Fibroblast of skin of back (primary cell): ENCODE measurements at places on chromosomes 4 and X.

DNA sequence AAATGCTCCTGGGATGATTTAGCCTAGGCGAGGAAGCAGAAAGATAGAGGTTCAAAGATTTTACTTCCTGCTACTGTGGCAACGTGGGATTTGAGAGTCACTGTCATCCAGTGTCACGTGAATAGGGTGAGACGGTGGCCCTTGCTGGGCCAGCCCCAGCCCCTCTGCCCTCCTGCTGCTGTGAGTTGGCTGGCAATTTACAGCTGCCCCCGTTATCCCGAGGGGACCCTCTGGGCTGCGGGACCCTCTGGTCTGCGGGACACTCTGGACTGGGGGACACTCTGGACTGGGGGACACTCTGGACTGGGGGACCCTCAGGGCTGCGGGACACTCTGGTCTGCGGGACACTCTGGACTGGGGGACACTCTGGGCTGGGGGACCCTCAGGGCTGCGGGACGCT, 765.4 kb downstream of the TRIML1 start:
- DNase-seq = no peak

DNA sequence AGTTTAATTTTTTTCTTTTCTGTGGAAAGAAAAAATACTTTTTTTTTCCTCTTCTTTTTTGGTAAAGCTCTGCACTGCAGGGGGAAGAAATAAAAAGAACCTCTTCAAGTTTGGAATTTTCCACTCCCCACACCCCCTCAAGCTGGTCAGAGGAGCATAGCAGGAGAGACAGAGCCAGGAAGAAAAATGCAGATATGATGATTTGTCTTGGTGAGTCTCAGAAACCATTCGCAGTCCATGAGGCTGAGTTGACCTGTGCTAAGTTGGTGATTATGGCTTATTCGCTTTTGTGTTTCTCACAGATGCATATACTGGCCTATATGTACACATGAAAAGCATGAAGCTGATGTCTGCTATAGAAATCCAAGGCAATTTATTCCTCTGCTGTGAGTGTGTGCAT, 205.9 kb downstream of the LDB2 start:
- DNase-seq = peak; percentile 40

- no peak for DNase-seq
Observed at GRCh38 chr4:83781434-83781833, 245.5 kb downstream of the GPAT3 start.

- DNase-seq = no peak
Observed at GRCh38 chr4:18138076-18138665, 116.6 kb upstream of the LCORL start.

- DNase-seq = no peak
Observed at GRCh38 chr4:120926358-120927025, 4.0 kb upstream of the PRDM5 start.

DNA sequence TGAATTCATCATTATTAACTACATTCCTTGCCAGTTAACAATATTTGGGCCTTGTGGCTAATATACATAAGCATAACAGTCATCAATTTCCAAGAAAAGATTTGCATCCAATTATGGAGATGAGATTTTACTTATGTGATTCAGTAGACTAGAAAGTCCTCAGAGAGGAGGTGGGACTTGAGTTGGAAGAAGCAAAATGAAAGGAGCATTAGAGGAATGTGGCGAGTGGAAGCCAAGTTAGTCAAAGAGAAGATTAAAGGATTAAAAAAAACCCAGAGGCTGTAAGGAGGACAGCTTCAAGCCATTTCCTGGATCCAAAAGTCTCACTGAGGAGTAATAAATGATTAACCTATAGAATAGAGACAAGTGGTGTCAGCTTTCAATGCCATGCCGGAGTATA, 1099.4 kb upstream of the IGFBP7 start:
- DNase-seq = no peak

- no peak for DNase-seq
Observed at GRCh38 chr4:138112389-138112788, 129.8 kb downstream of the SLC7A11 start.

- DNase-seq = peak; percentile 19
Observed at GRCh38 chrX:69844636-69845035, 205.1 kb downstream of the AWAT2 start.

DNA sequence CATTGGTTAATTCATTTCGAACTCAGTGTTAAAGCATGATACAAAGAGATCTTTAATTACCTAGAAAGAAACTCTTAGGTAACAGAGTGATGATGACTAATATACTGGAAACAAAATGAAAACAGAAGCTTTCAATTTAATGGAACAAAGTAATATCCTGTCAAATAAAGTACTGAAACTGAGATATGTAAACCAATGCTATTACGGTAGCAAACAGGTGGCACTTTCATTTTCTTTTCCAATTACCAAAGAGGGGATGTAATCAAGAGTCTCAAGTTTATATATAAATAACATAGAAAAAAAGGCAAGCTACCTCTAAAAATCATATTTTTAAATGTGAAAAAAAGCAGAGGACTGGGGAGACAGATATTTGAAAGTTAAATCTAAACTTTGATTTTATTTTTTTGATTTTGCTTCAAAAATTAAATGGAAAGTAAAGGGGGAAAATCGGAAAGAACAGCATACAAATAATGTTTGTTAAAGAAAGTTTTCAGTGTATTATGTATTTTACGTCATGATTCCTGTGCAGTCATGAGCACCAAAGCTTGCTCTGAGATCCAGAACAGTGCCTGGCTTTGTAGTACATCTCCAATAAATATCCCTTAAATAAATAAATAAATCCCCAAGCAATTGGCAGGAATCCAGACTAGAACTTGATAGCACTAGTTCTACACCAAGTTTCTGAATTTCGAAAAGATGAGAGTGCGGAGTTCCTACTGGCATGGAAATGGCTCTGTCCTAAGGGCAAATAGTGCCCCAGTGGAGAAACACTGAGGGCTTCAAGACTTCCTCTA, 25.0 kb upstream of the RAPGEF2 start:
- DNase-seq = no peak

GRCh38 chr4:142404191-142404611, 441.9 kb downstream of the INPP4B start:
- DNase-seq = peak; percentile 40

GRCh38 chr4:156773648-156774357, 197.8 kb downstream of the PDGFC start:
- peak; percentile 50 for DNase-seq

DNA sequence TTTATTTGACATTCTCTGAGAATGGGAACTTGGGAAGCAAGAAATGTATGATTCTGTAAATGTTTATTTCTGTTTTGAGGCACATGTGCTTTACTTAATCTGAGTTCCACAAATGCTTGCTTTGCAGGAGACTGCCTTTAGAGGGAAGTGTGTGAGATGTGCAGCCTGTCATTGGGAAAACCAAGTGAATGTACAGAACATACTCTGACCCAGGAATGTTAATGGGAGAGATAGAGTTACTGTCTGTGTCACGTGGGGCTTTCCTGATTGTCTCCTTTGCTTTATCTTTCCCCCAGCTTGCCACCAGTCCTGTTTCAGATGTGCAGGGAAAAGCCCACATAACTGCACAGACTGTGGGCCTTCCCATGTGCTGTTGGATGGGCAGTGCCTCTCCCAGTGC, 218.6 kb upstream of the ANXA3 start:
- no peak for DNase-seq

DNA sequence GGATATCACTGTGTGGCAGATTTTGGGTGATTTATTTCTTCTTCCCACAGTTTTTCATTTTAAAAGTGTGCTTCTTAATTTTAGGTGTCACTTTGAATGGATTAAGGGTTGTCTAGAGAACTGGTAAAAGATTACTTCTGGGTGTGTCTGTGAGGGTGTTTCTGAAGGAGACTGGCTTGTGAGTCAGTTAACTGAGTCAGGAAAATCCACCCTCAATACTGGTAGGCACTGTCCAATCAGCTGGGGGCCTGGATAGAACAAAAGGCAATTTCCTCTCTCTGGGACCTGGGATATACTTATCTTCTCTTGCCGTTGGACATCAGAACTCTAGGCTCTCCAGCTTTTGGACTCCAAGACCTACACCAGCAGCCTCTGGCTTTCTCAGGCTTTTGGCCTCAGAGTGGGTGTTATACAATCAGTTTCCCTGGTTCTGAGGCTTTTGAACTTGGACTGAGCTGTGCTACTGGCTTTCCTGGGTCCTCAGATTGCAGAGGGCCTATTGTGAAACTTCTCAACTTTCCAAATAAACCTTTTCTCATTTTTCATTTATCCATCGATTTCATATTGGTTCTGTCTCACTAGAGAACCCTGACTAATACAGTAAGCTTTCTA, 413.1 kb downstream of the GBA3 start:
- DNase-seq = peak; percentile 4

DNA sequence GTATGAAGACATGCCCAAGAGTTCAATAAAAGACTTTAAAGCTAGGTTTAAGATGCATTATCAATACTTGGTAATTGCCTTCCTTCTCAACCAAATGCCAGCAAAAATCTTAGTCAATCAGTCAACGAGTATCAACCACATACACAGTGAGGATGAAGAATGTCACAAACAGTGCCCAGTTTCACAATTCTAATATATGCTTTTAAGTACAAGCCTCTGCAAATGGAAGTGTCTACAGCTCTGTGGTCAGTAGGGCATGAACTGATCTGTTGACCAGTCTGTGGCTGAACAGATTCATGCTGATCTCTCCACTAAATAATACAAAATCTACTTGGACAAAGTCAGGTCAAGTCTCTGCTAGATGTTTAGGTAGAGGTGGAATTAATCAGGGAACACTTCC, 27.9 kb downstream of the PPARGC1A start:
- no peak for DNase-seq

GRCh38 chr4:101864660-101865059, 74.1 kb downstream of the BANK1 start:
- no peak for DNase-seq

DNA sequence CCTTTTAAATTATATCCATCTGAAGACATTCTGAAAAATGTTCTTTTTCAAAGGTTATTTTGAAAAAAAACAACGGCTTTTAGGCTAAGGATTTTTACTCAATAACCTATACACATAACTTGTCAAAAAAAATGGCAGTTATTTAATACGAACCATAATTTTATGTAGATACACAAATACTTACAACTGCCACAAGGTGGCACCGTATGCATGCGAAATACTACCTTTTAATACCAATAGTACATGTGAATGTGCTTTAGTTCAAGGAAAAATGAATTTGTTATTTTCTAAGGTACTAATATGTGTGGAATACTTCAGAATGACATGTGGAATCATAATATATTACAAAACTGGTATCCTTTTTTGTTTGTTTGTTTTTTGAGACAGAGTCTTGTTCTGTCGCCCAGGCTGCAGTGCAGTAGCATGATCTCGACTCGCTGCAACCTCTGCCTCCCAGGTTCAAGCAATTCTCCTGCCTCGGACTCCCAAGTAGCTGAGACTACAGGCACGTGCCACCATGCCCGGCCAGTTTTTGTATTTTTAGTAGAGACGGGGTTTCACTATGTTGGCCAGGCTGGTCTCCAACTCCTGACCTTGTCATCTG, 4.6 kb upstream of the MAD2L1 start:
- DNase-seq = peak; percentile 74

DNA sequence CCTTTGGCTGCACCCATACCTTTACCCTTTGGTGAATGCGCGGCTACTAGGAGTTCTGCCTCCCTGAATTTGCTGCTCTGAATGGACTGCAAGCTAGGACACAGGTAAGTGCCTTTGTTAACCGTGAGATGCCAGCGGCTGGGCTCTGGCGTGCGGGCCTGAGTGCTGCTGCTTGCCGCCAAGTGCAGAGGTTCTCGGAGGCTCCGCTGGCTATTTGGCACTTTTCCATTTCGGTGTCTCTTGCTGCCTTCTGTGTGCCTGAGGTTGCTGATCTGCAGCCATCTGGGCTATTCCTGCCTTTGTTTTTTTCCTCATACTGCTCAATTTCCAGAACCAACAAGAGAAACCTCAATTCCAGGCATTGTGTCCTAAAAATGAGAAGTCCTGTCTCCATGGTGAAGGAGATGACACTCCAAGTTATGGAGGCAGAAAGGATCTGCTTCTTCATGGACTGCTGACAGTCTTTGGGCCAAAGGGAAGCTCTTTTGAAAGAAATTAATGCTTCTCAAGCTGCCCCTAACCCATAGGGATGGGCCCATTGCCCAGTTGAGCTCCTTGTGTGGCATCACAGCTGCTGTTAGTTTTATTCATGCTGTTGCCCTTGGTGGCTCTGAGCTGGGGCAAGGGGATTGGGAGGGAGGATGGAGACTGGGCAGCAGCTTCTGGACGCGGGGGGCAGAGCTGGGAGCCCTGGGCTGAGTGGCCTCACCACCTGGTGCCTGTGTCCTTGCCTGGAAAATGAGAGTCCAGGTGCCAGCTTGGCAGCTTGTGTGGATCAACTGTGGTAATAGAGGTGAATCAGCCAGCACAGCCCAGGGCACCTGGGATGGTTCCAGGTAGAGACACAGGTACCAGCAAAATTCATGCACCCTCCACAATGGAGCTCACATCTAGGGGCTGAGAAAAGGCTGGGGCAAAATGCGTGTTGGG, 3.8 kb upstream of the TBC1D14 start:
- no peak for DNase-seq

DNA sequence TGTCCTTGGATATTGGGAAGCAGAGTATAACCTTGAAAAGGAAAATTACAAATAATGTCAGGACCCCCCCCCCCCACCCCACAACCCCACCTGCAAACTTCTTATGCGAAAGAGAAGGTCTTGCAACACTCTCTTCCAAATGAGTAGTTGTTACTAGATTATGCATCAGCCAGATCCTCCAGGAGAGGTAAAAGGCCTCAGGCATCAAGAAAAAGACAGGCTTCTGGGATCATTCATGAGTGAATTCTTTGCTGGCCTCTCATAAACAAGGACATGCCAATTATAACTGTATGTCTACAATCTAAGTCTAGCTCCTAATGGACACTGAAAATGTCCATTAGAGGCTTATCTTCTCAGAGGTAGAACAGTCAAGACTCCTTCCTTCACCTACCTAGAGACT, 1443.3 kb downstream of the RAPGEF2 start:
- no peak for DNase-seq

GRCh38 chrX:148632444-148632843, 132.0 kb downstream of the AFF2 start:
- DNase-seq = no peak

DNA sequence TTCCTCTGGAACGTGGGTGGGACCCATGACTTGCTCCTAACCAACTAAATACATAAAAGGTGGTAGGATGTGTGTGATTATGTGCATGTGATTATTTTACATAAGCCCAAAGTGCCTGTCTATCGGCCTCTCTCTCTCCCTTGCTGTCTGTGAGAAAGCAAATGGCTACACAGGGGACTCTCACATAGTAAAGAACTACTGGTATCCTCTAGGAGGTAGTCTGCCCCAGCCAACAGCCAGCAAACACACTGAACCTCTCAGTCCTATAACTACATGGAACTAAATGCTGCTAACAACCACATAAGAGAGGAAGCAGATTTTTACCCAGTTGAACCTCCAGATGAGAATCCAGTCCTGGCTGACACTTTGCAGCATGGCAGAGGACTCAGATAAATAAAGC, 1249.4 kb downstream of the ADGRL3 start:
- DNase-seq = no peak

DNA sequence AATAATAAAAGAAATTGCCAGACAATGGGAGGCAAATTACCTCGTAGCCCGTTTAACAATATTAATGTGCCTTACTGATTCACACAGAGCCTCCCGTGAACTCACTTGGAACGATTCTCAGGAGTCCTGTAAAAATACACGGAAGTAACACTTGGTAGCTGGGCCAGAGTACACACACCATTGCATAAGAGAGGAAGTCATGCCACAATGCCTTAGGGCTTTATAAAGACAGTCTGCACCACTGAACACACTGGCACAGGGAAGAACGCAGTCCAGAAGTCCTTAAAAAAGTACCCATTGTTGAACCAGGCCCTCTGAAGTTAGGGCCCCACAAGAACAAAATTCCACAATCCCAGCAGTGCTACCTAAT, 15.1 kb downstream of the SLC2A9 start:
- no peak for DNase-seq
